A549 treated with RU486 at 1 μM for 4 hours (cell line): ENCODE measurements at places on chromosomes 6 and 20. TPM values are rescaled to one million over a fixed set of nuclear protein-coding genes. Genes with fewer than 3 reads are reported as not detected.

RIPK1 gene
- 12.1 to 15.3 TPM (median 12.7 TPM) in 5 replicates for total RNA-seq

HLA-DRB1 gene
- total RNA-seq = not detected in 5 replicates

DDX43 gene
- total RNA-seq = not detected in 5 replicates

LY6G5B gene
- 3.7 to 6.0 TPM (median 4.3 TPM) in 5 replicates for total RNA-seq

PLCB4 gene
- 10.9 to 15.4 TPM (median 13.2 TPM) in 5 replicates for total RNA-seq

SNHG17 gene
- 175 to 225 TPM (median 196 TPM) in 5 replicates for total RNA-seq

IP6K3 gene
- 0.08 to 0.19 TPM (median 0.12 TPM) in 3 of 5 replicates, not detected in the others for total RNA-seq

BACH2 gene
- 0.25 to 0.73 TPM (median 0.33 TPM) in 5 replicates for total RNA-seq

EYS gene
- total RNA-seq = 0.02 to 0.33 TPM in 2 of 5 replicates, not detected in the others

IL17A gene
- not detected in 5 replicates for total RNA-seq

ALDH8A1 gene
- total RNA-seq = 0.08 to 0.17 TPM (median 0.13 TPM) in 4 of 5 replicates, not detected in the other

PDE7B gene
- 1.0 to 1.6 TPM (median 1.2 TPM) in 5 replicates for total RNA-seq

CLIC5 gene
- total RNA-seq = not detected in 5 replicates

SYNCRIP gene
- 95.1 to 144 TPM (median 131 TPM) in 5 replicates for total RNA-seq

CFB gene
- total RNA-seq = 2.0 to 3.3 TPM (median 2.9 TPM) in 5 replicates

EFCAB8 gene
- total RNA-seq = not detected in 5 replicates

TMC2 gene
- total RNA-seq = not detected in 5 replicates

PRDM13 gene
- total RNA-seq = 0.67 to 1.3 TPM (median 1.1 TPM) in 5 replicates

SCRT2 gene
- total RNA-seq = not detected in 5 replicates

ZNF831 gene
- total RNA-seq = not detected in 5 replicates

NNAT gene
- not detected in 5 replicates for total RNA-seq

OR2B6 gene
- total RNA-seq = 0.20 to 0.21 TPM in 2 of 5 replicates, not detected in the others

LPA gene
- 0.09 to 0.10 TPM in 2 of 5 replicates, not detected in the others for total RNA-seq

NKAIN4 gene
- 5.9 to 9.6 TPM (median 6.4 TPM) in 5 replicates for total RNA-seq

SLC12A5 gene
- total RNA-seq = 12.4 to 17.2 TPM (median 15.6 TPM) in 5 replicates

DSP gene
- 33.8 to 56.5 TPM (median 45.3 TPM) in 5 replicates for total RNA-seq

IYD gene
- not detected in 5 replicates for total RNA-seq

TNFRSF6B gene
- 0.46 to 1.2 TPM (median 0.60 TPM) in 5 replicates for total RNA-seq

MRS2 gene
- total RNA-seq = 16.7 to 21.7 TPM (median 21.1 TPM) in 5 replicates

SLC35D3 gene
- total RNA-seq = 0.07 to 0.15 TPM (median 0.07 TPM) in 3 of 5 replicates, not detected in the others

HNF4A gene
- total RNA-seq = 10.9 to 16.1 TPM (median 13.4 TPM) in 5 replicates

HLA-DRB5 gene
- not detected in 5 replicates for total RNA-seq

OSER1 gene
- 48.4 to 53.3 TPM (median 49.6 TPM) in 5 replicates for total RNA-seq

SIRPB2 gene
- not detected in 5 replicates for total RNA-seq

SLC2A10 gene
- total RNA-seq = not detected in 5 replicates

ESR1 gene
- not detected in 5 replicates for total RNA-seq

METTL24 gene
- total RNA-seq = not detected in 5 replicates

ADAT2 gene
- 2.9 to 5.0 TPM (median 4.1 TPM) in 5 replicates for total RNA-seq

GSTA3 gene
- total RNA-seq = not detected in 5 replicates

PM20D2 gene
- total RNA-seq = 5.7 to 13.9 TPM (median 13.3 TPM) in 5 replicates

BFSP1 gene
- total RNA-seq = 4.0 to 6.0 TPM (median 4.6 TPM) in 5 replicates

SLC13A3 gene
- total RNA-seq = 0.03 to 0.13 TPM (median 0.06 TPM) in 3 of 5 replicates, not detected in the others

GSTA5 gene
- not detected in 5 replicates for total RNA-seq

RMND1 gene
- 10.9 to 13.7 TPM (median 11.9 TPM) in 5 replicates for total RNA-seq
